ENCODE measurements at places on chromosomes 6 and 20. TPM values are rescaled to one million over a fixed set of nuclear protein-coding genes. Genes with fewer than 3 reads are reported as not detected.
A peak's percentile ranks its signal among the peaks of the same experiment; 100 is the strongest.

- DNase-seq: peak; percentile 42
These were observed 129.7 kb downstream of the PRDM13 start for GRCh38 chr6:99736302-99736701.

GRCh38 chr6:116392132-116393013 lies 21.6 kb downstream of the DSE start:
- DNase-seq: no peak

GRCh38 chr20:7841291-7841970 lies 98.8 kb downstream of the HAO1 start:
- DNase-seq: no peak

DNA sequence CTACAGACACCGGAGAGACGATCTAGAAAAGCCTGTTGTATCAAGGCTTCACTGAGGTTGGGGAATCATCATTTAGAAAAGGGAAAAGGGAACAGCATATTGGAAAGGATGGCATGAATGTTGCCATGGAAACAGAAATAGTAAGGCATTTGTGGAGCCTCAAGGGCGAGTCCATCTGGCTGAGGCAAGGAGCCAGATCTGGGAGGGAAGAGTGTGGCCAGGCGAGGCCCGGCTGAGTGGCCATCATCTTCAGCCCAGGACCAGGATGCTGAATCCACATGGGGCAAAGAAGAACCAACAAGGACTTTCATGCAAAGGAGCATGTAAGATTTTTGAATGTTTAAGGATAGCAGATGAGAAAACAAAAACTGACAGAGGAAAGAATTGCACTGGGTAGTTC lies 85.8 kb downstream of the MAP3K5 start:
- no peak for DNase-seq

- DNase-seq: no peak
These were observed 121.9 kb downstream of the PHACTR3 start for GRCh38 chr20:59726281-59726595.

DNA sequence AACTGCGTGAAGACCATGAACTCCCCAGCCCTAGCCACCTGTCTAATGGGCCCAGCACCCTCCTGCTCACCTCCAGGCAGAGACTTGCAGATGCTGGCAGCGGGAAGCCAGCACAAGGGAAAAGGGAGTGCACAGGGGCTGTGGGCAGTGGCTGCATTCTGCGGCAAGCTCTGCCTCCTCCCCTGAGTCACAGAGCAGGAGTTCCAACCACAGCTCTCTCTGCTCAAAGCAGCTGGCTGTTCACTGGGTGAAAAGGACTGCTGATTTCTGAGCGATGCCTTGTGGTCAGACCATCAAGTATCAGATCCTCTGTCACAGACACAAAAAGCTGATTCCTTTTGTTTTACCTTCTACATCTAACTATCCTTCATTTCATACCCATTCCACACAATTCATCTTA lies 10.5 kb downstream of the NKX2-2 start:
- no peak for DNase-seq

- DNase-seq: no peak
These were observed 143.2 kb downstream of the PREX1 start for GRCh38 chr20:48684501-48685041.

- no peak for DNase-seq
These were observed 29.0 kb downstream of the MAP3K5 start for GRCh38 chr6:136763255-136763654.

GRCh38 chr20:53809217-53809616 lies 215.6 kb upstream of the ZNF217 start:
- no peak for DNase-seq

GRCh38 chr6:137217801-137218472 lies 1.2 kb downstream of the IFNGR1 start:
- no peak for DNase-seq

GRCh38 chr6:90865513-90865912 lies 278.6 kb upstream of the MAP3K7 start:
- DNase-seq: no peak

GRCh38 chr20:44207126-44207723 lies 3.3 kb downstream of the OSER1 start:
- no peak for DNase-seq

DNA sequence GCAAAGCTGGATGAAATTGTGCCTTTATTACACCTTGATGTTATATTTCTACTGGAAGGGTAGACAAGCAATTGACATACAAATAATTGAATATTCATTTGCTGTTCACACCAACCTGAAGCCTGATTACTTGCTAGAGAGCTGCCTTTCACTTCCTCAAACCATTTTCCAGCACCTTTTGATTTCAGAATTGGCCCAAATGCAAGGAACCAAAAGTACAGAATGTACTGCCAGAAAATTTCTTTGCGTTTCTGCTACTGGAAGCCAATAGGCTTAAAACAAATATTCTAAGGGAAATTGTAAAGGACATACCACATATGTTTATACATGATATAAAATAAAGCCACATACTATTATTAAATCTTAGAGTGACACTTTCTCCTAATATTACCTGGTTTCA lies 94.5 kb downstream of the RFPL4B start:
- DNase-seq: no peak

DNA sequence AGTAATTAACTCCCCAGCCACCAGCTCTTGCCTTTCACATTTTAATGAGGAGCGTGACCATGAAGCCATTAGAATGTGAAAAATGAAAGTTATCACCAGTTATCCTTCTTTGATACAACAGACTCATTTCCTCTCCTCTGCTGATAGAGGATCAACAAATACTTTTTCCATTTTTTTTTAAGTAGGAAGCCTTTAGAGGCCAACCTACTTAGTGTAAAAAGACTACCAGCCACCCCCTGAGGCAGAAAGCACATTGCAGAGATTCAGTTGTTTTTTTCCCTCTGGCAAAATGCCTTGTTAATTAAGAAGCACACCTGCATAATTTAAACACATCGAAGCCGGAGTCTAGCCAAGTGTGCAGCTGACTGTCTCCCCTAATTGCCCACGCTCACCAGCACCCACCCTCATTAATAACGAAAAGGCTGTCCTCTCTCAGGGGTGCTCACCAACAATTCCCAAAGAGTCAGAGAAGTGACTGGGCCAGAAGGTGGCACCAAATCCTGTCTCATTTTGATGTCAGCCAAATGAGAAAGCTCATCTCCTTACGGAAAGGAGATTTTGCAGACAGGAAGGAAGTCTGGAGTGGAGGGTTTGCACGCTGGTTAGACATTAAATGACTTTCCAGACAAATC lies 60.9 kb upstream of the MC3R start:
- DNase-seq: no peak

- DNase-seq: no peak
These were observed 46.9 kb upstream of the MAPK13 start for GRCh38 chr6:36083446-36083845.

DNA sequence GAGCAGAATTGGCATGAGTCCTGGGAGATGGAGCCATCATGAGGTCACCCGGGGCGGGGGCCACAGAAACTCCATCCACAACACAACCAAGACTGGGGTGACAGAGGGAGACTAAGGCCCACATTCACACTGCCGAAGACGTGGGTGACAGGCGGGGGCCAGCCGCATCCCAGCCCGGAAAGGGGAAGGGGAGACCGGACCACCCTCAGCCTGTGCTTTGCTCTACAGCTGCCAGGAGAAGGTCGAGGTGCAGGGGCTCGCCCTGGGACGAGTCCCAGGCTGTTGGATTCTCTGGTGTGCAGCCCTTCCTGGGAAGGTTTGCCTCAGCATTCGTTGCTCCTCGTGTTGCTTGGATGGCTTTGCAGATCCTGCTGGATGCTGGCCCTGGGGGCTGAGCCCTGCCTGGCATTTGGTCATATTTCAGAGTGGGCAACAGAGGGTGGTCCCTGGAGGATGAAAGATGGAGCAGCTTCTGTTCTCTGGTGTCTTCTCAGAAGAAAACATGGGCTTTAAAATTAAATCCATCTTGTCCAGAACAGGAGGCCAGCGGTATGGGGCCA lies 328.9 kb downstream of the TAF4 start:
- DNase-seq: no peak

GRCh38 chr20:60313191-60313590 lies 355.0 kb downstream of the CDH26 start:
- no peak for DNase-seq

- DNase-seq: no peak
These were observed 275.1 kb downstream of the C6orf118 start for GRCh38 chr6:165034271-165034741.

GRCh38 chr6:144744720-144745119 lies 459.6 kb downstream of the UTRN start:
- DNase-seq: peak; percentile 43

DNA sequence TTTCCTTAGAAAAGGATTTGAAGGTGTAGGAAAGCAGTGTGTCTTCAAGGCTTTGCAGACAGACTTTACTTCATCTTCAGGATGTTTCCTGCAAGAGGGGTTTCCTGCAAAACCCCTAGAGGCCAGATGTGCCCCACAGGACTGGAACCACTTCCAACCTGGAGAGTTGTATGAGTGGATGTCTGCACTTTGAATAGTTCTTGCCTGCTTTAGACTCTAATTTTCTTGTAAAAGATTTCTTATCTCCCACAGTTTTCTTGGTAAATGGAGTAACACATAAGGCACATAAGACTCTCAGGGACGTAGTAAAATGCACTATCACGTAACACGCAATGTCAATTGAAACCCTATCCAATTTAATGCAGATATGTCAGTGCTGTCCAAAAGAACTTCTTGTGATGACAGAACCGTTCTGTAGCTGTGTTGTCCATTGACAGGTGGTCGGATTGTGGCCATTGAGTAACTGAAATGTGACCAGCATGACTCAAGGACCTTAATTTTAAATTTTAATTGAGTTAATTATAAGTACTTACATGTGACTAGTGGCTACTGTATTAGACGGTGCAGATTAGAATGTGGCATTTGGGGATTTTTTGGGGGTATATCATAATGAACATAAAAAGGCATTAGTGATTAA lies 118.7 kb downstream of the JARID2 start:
- no peak for DNase-seq

DNA sequence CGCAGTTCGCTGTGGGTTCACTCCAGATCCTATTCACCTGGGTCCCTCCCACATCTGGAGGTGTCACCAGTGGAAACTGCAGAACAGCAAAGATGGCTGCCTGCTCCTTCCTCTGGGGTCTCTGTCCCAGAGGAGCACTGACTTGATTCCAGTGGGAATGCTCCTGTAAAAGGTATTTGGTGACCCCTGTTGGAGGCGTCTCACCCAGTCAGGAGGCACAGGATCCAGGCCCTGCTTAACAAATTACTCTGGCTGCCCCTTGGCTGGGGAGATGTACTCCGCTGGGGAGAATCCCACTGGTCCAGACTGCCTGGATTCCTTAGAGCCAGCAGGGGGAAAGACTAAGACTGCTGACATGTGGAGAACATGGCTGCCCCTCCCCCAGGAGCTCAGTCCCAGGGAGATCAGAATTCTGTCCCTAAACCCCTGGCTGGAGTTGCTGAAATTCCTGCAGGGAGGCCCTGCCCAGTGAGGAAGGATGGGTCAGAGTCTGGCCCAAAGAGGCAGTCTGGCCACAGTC lies 483.0 kb downstream of the CBLN4 start:
- DNase-seq: no peak

DNA sequence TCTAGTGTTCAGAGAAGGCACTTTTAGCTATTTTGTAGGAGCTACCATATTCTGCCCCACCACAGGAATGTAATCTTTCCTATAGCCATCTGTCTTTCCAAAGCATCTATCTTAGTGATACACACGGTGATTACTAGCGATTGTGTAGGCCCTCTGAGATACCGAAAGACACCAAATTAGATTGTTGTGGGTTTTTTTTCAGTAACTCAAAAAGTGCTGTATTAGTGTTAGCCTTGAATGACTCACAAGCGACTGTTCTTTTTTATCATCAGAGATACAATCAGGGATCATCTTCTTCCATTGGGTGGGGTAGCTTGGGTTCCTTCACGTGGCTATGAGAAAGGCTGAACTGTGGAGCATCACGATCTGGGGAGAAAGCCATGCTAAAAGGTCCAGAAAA lies 160.2 kb downstream of the MTFR2 start:
- no peak for DNase-seq

- DNase-seq: peak; percentile 17
These were observed 93.6 kb upstream of the ADGRF1 start for GRCh38 chr6:47135772-47136171.

GRCh38 chr20:58130156-58130555 lies 98.3 kb downstream of the ANKRD60 start:
- no peak for DNase-seq

DNA sequence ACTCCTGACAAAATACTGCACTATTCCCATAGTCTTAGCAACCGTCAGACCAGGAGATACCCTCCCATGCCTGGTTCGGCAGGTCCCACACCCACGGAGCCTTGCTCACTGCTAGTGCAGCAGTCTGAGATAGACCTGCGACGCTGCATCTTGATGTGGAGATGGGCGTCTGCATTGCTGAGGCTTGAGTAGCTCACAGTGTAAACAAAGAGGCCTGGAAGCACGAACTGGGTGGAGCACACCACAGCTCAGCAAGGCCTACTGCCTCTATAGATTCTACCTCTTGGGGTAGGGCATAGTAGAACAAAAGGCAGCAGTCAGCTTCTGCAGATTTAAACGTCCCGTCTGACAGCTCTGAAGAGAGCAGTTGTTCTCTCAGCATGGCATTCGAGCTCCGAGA lies 25.4 kb downstream of the TMEM244 start:
- no peak for DNase-seq

GRCh38 chr6:160990847-160991405 lies 643 bp upstream of the MAP3K4 start:
- no peak for DNase-seq

- DNase-seq: peak; percentile 74
These were observed 695.9 kb downstream of the EPHA7 start for GRCh38 chr6:92723390-92723931.

GRCh38 chr6:11033825-11034224 lies 10.3 kb downstream of the ELOVL2 start:
- no peak for DNase-seq

GRCh38 chr6:18432180-18432579 lies 45.0 kb downstream of the RNF144B start:
- DNase-seq: no peak

GRCh38 chr20:43983359-43983758 lies 68.7 kb downstream of the TOX2 start:
- DNase-seq: peak; percentile 62

TMEM151B gene
- total RNA-seq: 14.6 TPM

HFE gene
- 0.63 TPM for total RNA-seq

CALHM6 gene
- 0.27 TPM for total RNA-seq

PI3 gene
- total RNA-seq: not detected

MYH7B gene
- 0.10 TPM for total RNA-seq

RSPH3 gene
- total RNA-seq: 2.4 TPM

TMEM244 gene
- not detected for total RNA-seq

LGSN gene
- total RNA-seq: 0.45 TPM

HLA-DQA2 gene
- total RNA-seq: not detected

HMGCLL1 gene
- total RNA-seq: 0.23 TPM

EPPIN gene
- not detected for total RNA-seq

MMP24 gene
- total RNA-seq: 24.5 TPM

MCCD1 gene
- total RNA-seq: not detected

OPN5 gene
- total RNA-seq: not detected

NRM gene
- 11.3 TPM for total RNA-seq

RFX6 gene
- total RNA-seq: 0.31 TPM

ENPP4 gene
- total RNA-seq: 4.4 TPM

VSX1 gene
- total RNA-seq: 0.16 TPM
